ENCODE measurements at places on chromosomes 5 and 9.

DNA sequence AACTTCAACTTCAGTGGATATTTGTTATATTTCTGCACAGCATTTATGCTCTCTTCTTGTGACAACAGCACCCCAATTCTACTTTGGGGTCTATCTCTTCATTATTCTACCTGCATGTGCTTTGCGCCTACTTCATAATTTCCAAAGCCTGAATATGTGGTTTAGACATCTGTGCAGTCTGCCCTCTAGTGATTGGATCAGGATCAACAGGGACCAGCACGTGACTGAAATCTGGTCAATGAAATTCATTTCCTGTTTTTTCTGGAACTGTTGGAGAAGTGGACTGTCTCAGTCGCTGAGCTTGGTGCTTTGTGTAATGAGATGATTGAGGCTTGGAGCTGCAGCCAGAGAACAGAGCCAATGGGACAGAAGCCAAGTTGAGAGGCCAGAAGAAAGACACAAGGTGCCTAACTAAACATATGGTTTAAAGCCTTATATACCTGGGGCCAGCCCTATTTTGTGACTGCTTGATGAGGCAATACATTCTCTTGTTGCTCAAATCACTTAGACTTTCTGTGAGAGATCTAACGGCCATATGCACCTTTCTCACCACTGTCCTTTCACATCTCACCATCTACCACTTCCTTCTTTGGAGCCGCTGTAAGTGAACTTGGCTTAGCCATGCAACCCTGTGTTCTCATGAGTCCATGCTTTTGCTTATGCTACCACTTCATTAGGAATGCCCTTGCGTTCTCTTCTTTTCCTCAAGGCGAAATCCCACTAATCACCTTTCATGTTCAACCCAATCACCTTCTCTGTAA lies 68.8 kb upstream of the PPP2R2B start:
- DNase-seq, result no peak

DNA sequence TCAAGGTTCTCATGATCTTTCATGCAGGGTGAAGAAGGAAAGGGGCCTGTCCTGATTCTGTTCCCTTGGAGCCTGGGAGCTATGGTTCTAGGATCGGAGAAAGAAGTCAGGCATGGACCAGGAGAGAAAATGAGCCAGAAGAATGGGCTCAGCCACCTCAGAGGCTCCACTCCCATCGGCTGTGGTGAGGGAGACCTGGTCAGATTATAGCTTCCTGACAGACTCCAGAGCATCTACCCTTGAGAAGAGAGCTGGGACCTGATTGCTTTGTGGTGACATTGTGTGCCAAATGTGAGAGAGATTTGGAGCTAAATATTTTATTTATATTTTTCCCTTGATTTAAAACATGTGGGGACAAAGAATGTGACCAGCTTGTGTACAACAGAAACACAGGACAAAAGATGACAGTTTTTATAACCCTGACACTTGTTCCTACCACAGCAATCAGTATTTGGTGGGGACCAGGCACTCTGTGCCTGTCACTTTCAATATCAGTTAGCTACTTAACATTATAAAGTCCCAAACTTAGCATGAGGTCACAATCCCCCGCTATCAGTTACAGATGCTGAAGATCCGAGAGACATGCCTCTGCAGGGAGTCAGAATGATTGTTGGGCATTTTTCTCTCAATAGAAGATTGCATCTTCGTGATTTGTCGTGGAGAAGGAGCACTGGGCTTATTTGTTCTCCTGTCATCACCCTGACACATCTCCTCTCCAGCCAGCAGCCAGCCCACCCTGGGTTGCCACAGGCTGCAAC lies 228.3 kb upstream of the ADAMTS16 start:
- DNase-seq, result no peak

GRCh38 chr9:36950389-36950788 lies 83.7 kb downstream of the PAX5 start:
- DNase-seq, result no peak

DNA sequence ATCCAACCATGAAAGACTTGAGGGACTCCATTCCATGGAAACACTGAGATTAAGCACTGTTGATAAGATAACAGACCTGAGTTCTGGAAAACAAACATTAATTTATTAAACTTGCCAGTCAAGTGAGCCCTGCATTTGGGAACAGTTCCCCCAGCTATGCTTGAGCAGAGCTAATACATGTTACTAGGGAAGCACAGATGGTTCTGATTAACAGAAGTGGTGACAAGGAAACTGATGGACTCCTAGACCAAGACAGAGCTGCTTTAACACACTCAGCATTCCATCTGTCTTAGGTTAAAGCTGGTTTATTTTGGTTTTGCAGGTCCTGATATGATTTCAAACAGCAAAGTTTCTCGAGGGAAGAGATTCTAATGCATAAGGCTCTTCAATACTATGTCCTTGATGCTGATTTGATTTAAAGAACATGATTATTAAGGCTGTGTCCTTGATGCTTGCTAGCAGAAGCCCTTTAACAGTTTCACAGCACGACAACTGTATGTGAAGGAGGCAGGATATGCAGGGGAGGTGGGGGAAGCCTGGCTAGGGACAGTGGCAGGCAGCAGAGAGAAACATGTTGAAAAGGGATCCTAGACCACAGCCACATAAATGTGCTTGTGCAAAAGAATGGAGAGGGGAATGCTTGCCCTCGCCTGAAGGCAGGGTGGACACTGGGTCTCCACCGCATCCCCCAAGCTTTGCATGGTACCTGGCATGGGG lies 66.2 kb downstream of the ACTBL2 start:
- DNase-seq, result no peak

DNA sequence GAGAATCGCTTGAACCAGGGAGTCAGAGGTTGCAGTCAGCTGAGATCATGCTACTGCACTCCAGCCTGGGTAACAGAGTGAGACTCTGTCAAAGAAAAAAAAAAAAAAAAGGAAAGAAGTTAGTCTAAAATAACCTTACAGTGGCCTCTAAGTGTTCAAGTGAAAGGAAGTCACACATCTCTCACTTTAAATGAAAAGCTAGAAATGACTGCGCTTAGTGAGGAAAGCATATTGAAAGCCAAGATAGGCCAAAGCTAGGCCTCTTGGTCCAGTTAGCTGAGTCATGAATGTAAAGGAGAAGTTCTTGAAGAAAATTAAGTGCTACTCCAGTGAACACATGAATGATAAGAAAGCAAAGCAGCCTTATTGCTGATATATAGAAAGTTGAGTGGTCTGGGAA lies 38.1 kb downstream of the ITGA1 start:
- DNase-seq, result no peak

Data from T follicular helper cell (primary cell).